ENCODE measurements at places on chromosomes 4 and X.
A peak's percentile ranks its signal among the peaks of the same experiment; 100 is the strongest.

DNA sequence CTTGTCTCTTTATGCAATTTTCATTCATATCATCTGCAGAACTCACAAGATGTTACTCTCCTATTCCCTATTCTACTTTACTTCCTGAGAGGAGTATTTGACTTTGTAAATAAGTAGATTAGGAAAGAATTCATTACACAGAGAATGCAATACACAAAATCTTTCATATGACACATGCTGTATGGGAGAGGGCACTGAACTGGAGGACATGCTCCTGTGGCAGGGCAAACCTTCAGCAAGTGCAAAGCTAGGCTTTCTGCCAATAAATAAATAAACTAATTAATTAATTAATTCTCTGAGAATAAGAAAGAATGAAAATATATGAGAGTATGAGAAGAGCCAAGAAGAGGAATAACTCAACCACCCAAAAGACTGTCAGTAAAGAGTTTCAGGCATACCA lies 33.9 kb downstream of the THAP9 start:
- DNase-seq: no peak

- no peak for DNase-seq
Measured at GRCh38 chrX:41686788-41687187, 2.0 kb upstream of the GPR34 start.

DNA sequence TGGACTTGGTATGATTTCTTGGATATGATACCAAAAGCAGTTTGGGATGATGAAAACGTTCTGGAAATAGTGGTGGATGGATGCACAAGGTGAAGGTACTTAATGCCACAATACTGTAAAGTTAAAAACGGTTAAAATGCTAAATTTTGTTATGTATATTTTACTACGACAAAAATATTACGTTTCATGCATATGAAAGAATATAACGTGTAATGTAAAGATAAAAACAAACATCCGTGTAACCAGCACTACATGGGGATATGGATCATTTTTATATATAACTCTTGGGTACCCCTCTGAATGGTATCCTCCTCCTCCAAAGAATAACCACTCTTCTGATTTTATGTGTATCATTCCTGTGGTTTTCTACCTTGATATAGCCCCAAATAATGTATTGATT lies 862 bp upstream of the CENPU start:
- DNase-seq: no peak

DNA sequence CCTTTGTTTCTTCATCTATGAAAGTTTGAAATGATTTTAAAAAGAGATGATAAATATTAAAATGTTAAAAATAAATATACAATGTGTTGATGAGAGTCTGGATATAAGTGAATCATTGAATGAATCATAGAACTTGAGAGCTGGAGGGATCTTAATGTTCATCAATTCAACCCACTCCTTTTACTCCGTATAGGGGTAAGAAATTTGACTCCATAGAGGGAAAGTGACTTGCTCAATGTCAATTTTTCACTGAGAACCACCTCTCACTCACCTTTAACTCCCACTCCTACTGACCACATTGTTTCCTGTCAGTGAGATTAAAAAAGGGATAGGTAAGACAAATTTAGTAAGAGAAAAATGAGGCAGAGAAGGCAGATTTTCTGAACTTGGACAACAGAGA lies 557.2 kb upstream of the GRIA3 start:
- no peak for DNase-seq

GRCh38 chrX:113058634-113059033 lies 218.0 kb upstream of the AMOT start:
- DNase-seq: no peak

GRCh38 chrX:96722781-96723180 lies 38.1 kb downstream of the DIAPH2 start:
- no peak for DNase-seq

DNA sequence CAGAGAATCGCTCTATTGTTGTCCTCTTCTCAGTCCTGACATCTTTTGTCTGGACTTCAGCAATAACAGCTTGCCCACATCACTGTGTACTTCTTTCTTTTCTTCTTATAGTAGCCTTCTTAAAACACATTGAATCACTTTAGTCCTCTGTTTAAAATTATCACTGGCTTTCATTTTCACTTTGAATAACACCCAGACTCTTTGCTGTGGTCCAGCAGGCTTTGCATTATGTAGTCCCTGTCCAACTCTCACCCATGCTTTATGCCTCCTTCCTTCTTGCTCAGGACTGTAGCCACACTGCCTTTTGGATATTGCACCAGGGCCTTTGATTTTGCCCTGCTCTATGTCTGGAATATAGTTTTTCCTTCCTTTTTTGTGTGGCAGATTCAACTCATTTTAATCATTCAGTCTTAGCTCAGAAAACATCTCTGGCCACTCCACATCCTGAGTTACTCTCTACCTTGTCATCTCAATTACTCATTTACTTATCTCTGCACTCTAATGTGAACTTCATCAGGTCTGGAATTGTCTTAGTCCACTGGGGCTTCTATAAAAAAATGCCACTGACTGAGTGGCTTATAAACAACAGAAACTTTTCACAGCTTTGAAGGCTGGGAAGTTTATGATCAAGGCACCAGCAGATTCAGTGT lies 168.2 kb downstream of the C4orf33 start:
- DNase-seq: no peak

- DNase-seq: peak; percentile 95
Measured at GRCh38 chrX:153226344-153227185, 47.5 kb downstream of the MAGEA1 start.

GRCh38 chr4:174882317-174882992 lies 35.7 kb upstream of the ADAM29 start:
- no peak for DNase-seq

GRCh38 chrX:87878926-87879325 lies 361.3 kb downstream of the KLHL4 start:
- DNase-seq: no peak

- DNase-seq: no peak
Measured at GRCh38 chr4:145481942-145482208, 222 bp downstream of the SMAD1 start.

- no peak for DNase-seq
Measured at GRCh38 chr4:94399721-94400120, 52.0 kb upstream of the PDLIM5 start.

DNA sequence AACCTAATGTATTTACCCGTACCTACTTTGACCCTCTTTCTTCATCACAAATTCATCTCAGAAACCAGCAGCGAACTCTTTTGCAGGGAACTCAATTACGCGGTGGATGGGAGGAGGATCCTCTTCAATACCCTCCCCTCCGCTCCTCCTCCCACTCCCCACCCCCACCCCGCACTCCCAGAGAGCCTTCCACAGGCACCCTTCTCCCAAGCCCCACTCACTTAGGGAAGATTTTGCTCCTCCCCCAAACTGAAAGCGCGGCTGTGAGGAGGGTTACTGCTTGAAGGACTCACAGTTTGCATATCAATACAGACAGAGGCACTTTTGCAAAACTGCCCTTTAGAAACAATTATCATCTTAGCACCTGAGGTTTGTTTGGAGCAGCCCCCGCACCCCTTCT lies 960 bp upstream of the IL1RAPL1 start:
- DNase-seq: peak; percentile 59

DNA sequence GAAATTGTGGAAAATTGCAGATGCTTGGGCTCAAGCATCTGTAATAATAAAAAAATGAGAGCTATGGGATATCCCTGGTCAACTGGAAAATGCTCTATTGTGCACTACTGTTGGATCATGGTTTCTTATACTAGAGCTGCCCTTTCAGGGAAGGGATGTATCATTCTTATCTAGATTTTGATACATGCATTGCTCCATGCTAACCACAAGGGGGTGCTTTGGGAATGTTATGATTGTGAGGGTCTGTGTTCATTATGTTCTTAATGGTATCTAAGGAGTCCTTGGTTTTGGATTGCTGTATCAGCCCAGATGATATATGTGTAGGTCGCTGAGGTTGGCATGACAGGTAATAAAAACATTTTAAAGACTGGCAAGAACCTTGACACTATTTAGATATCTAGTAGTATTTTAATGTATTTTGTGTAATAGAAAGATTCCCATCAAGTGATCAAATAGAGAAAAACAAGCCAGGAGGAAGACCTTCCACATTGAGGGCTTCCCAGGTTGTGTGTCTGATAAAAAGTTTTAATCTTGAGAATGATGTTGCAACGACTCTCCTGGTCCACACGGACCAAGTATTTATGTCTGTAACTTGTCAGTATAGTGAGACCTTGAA lies 49.2 kb upstream of the TLR2 start:
- DNase-seq: no peak

DNA sequence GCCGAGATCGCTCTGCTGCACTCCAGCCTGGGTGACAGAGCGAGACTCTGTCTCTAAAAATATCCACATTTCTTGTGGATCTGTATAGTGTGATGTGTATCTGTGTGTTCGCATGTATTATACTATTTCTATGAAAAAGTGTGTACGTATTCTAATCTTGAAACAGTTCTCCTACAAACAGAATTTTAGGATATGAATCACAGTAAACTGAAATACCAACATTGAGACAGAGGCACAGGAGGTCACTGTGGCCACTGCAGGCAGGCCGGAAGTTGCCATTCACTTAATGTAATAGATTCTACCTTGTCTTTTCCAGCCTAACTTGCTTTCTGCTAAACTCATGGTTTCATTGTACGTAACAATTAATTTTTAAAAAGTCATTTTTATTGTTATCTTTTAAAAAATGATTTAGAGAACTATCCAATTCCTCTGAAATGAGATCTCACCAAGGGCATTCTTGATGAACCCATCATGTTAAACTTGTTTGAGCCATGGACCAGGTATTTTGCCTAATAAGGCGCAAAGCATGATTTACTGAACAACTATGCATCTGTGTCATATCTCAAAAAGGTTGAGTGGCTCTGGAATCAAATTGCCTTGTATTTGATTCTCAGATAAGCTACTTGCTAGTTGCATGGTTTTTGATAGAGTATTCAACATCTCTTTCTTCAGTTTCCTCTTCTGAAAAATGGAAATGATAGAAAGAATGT lies 154.9 kb upstream of the GYPA start:
- no peak for DNase-seq

- DNase-seq: no peak
Measured at GRCh38 chrX:55716937-55717336, 612 bp upstream of the RRAGB start.

GRCh38 chrX:10103023-10103422 lies 53.8 kb upstream of the CLCN4 start:
- DNase-seq: peak; percentile 86

- DNase-seq: no peak
Measured at GRCh38 chr4:152464030-152464823, 71.7 kb downstream of the FBXW7 start.

DNA sequence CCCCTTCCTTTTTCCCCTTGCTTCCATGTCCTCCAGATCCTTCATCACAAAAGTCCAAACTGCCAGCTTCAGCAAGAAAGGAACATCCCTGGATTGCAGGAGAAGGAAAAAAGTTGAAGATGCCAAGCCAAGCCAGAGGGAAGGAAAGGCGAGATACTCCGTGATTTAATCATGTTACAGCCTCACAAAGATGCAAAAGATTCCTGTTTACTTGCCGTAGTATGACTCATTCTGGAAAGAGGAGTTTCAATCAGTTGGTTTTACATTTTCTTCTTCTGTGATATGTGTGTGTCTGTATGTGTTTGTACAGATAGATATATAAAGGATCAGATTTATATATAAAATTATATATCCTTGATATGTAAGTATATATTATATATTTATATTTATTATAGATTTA lies 69.3 kb downstream of the BTC start:
- DNase-seq: no peak

DNA sequence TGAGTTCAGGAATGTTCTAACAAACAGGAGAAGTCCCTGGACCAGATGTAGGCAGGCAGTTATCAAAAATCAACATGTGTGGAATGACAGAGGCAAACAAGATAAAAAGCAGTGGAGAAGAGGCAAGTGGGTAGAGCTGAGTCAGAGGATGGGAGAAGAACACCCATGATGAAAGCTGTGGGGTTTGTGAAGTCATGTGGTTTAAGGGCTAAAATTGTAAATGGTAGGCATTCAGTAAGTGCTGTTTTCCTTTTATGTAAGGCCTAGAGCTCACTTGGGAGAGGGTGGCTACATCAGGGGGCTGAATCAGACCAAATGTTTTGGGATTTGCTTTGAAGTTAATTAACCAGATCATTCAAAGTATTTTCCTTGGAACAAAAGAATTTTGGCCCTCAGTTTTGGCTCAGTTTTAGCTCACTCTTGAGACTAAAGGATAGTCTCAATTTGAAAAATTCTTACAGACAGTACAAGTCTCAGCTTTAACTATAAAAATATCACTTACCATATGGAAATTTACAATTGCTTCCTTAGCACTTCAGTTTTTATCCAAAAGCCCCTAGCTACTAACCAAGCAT lies 114.5 kb upstream of the PCDH7 start:
- DNase-seq: peak; percentile 59

DNA sequence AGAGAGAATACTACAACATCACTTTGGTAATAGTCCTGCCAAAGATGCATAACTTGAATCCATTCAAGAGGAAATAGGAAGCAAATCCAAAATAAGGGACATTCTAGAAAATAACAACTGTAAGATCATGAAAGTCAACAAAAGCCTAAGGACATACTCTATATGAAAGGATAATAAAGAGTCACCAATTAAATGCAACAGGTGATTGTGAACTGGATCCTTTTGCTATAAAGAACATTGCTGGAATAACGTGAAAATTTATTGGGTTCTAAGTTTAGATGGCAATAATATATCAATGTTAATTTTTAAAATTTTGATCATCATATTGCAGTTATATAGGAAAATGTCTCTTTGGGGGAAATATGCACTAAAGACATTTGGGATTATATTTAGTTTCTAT lies 20.0 kb downstream of the BEX4 start:
- DNase-seq: no peak

DNA sequence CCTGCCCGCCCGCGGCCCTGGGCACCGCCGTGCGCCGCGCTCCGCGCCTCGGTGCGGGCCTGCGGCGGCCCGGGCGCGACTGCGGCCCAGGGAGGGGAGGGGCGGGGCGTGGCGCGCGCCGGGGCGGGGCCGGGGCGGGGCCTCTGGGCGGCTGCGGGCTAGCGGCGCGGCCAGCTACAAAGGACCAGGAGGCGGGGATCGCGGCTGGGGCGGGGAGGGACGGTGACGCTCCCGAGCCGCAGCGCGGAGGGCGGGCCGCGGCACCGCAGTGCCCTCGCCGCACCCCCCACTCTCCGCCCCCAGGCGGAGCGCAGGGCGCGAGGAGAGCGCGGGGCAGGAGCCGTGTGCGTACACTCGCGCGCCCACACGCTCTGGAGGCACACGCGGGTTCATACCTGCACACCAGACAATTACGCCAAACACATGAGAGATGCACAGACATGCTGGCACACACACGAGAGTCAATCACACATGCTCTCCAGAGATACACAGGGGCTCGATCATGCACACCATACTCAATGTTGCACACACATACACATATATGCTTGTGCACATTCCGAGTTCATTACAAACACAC lies at the start of gene CRMP1:
Gene CRMP1 (minus strand): TSS at position 83 of the 577 bp plus-strand sequence. CDS start 117 bp downstream, outside the sequence.
- peak; percentile 81 for DNase-seq

Measured in islet precursor cell (in vitro differentiated cells).